Adrenal gland (tissue), 19 donors: ENCODE measurements at places on chromosomes 16 and 17. TPM values are rescaled to one million over a fixed set of nuclear protein-coding genes. Genes with fewer than 3 reads are reported as not detected.

GRCh38 chr16:86030116-86030515 is 131.2 kb downstream of the IRF8 start:
- no peak for DNase-seq

DNA sequence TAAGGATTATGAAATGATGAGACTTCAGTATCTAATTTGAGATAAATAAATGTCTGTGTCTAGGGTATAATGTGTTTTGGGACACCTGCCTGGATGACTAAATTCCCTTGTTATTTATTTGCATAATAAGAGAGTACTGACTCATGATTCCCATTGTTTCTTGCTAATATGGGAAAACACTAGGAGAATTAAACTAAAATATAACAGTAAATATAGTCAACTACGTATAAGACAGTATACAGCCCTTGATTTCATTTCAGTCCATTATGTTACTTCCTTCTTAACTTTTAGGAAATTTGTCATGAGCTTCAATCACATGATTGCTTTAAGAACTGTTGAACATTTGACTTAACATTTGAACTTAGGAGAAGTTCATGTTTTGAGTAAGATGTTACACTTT is 62.4 kb downstream of the VMP1 start:
- DNase-seq = no peak

The KRTAP9-8 gene
- total RNA-seq = not detected

The PRKCA gene
- 80.2 TPM for total RNA-seq

DNA sequence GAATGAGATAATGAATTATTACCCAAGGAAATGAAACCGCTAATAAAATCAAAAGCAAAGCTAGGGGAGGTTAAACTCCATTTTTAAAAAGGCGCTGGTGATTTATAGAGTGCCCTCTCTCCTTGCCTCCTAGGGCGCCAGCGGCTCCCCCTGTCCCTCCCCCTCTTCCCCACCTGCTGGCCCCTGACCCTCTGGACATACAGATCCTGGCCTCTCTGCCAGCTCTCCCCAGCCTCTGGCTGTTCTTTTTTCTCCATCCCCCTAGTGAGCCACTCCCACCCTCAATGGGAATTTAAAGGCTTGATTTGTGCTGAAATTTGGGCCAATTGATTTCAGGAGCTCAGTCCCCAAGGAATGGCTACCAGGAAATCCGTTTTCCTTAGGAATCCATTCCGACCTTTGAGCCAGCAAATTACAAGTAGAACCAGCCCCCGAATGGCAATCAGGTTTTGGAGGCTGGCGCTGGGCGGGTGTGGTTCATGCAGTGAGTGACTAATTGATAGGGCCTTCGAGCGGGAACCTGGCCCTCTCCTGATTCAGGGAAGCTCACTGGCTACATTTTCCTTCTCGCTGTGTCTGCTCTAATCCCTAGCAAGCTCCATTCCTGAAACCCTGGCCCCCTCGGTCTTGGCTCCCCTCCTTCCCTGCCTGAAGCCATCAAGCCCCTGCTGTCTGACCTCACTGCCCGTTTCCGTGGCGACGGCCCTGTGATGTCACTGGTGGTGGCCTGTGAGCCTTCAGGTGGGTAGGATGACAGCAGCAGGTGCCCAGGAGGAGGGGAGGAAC is 141.9 kb upstream of the SDK2 start:
- DNase-seq = no peak

The FSCN2 gene
- 0.61 TPM for total RNA-seq

DNA sequence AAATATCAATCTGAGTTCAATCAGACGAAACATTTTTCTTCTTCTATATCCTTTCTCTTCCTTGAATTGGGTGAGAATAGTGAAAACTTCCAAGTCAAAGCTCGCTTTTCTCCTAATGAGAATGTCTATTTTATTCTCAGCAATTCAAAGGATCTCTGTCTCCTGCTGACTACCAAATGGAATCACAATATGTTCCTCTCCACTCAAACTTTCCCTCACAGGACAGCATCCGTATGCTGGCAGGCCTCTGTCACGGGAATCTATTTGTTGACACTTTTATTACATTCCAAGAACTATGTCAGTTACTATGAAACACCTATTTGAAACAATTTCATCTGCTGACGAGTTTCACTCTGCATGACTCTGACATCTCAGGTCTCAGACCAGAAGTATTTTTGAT is 1196.6 kb downstream of the CDH11 start:
- DNase-seq = no peak

DNA sequence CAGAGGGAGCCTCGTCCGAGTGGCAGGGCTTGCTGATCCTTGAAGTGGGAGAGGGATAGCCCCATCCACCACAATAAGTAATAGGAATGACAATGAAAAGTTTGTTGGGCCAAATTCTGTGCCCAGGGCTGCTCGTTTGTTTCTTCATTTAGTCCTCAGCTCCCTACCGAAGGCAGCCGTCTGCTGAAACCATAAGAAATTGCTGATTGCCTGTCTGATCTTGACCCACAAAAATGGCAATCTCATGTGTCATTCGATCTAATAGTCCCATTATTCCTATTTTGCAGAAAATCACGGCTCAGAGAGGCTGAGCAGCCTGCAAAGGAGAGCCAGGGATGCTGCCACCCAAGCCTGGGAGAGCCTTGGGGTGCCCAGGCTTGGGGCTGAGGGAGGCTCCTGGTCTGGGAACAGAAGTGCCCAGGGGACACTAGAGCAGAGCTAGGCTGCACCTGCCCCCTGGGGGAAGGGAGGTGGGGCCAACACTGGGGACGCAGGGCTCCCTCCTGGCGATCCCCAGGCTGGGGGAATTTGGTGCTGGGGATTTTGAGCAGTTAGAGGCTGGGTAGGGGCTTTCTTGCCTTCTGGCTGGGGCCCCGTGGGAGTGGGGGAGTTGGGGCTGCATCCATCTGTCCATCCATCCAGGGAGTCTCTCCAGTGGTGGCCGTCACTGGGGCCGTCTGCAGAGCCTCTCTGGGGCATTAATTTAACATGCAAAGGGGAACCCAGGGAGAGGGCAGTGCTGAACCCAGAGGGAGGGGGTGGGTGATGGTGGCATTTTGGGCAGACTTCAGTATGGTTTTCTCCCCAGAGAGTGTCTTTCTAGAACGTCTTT is 53.5 kb downstream of the SOCS1 start:
- no peak for DNase-seq

GRCh38 chr17:29342158-29342765 is 47.9 kb upstream of the TAOK1 start:
- no peak for DNase-seq

GRCh38 chr17:16361874-16362273 is 8.6 kb upstream of the CENPV start:
- DNase-seq = no peak

GRCh38 chr17:79073016-79073705 is 1.5 kb upstream of the ENGASE start:
- no peak for DNase-seq

The ABI3 gene
- 2.4 TPM for total RNA-seq

- no peak for DNase-seq
These were observed 17.4 kb upstream of the BRD7 start for GRCh38 chr16:50386139-50386538.

The SULT1A2 gene
- 1.7 TPM for total RNA-seq

The ATP1B2 gene
- total RNA-seq = 32.6 TPM

GRCh38 chr16:68091380-68092261 is 6.5 kb downstream of the NFATC3 start:
- no peak for DNase-seq

DNA sequence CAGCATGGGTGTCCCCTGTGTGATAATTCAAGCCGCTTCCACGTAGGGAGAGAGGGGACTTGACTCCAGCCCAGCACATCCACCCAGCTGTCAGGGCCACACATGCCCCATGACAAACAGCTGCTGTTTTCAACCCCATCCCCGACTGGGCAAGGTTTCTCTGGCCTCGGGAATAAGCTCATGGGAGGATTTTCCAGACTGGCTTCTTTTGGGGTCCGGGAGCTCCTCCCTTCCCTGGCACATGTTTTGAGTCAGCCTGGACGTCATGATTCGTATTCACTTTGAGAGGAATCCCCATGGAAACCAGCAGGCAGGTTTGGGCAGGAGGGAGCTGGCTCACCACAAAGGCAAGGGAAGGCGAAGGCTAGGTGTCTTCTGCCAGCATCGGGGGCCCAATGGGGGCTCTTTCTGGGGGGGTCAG is 156.4 kb downstream of the CMIP start:
- DNase-seq = peak; percentile 30

The PPP1R9B gene
- total RNA-seq = 87.0 TPM

The GPR142 gene
- not detected for total RNA-seq

The P2RX1 gene
- 0.61 TPM for total RNA-seq

- DNase-seq = peak; percentile 57
These were observed 1.3 kb upstream of the TMEM92 start for GRCh38 chr17:50272711-50273653.

- DNase-seq = no peak
These were observed 41.5 kb upstream of the ABCC12 start for GRCh38 chr16:48197294-48197693.

DNA sequence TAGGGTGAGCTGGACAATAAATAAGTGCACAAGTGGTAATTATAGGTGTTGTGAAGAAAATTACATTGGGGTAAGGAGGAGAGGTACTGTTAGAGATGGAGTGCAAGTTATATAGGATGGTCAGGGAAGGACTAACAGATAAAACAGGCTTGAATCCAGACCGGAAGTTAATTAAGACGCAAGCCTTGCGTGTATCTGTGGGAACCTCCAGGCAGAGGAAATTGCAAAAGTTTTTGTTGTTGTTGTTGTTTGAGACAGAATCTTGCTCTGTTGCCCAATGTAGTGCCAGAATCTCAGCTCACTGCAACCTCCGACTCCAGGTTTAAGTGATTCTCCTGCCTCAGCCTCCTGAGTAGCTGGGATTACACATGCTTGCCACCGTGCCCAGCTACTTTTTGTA is 2.4 kb upstream of the ZNF18 start:
- no peak for DNase-seq

The SCGB1C2 gene
- total RNA-seq = not detected

The RNF222 gene
- total RNA-seq = not detected

GRCh38 chr16:82830944-82831343 is 204.2 kb downstream of the CDH13 start:
- no peak for DNase-seq

The TEKT3 gene
- 0.39 TPM for total RNA-seq

GRCh38 chr17:81398176-81398831 is 3.0 kb downstream of the BAHCC1 start:
- DNase-seq = no peak

DNA sequence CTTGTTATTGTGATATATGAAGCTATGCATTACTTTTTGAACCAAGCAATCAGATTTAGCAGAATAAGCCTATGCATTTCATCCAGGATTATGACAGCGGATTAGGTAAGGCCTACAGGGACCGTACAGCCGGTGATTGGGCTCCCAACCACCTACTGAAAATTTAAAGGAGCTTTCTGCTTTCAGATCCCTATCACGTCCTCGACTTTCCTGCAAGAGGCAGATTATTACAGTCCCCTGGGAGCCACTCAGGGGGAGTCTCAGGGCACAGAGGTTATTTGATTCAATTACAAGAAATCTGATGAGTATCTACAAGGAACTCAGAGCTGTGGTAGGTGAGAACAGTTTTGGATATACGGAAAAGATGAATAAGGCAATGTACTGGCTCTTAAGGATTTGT is 80.7 kb downstream of the HS3ST3B1 start:
- DNase-seq = no peak

GRCh38 chr17:44933824-44934744 is 13.5 kb downstream of the KIF18B start:
- DNase-seq = no peak

The OR1A2 gene
- not detected for total RNA-seq

GRCh38 chr17:50653738-50654137 is 19.1 kb downstream of the ABCC3 start:
- no peak for DNase-seq

GRCh38 chr17:73589363-73589980 is 54.8 kb downstream of the SDK2 start:
- no peak for DNase-seq

The GFAP gene
- total RNA-seq = 1.4 TPM

The CCDC144A gene
- total RNA-seq = 0.06 TPM

DNA sequence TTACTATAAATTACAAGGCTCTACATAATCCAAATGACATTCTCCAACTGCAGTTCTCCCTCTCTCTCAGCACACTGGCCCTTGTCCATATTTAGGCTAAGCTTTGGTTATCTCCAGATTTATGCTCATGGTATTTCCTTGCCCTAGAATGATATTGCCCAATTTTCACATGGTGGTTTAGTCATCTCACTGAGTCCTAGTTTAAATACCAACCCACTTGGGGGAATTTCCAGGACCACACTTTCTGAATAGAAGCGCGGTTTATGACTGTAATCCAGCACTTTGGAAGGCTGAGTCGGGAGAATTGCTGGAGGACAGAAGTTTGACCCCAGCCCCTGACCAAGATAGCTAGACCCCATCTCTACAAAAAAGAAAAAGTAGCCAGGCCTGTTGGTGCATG is 280.1 kb upstream of the MON1B start:
- no peak for DNase-seq

DNA sequence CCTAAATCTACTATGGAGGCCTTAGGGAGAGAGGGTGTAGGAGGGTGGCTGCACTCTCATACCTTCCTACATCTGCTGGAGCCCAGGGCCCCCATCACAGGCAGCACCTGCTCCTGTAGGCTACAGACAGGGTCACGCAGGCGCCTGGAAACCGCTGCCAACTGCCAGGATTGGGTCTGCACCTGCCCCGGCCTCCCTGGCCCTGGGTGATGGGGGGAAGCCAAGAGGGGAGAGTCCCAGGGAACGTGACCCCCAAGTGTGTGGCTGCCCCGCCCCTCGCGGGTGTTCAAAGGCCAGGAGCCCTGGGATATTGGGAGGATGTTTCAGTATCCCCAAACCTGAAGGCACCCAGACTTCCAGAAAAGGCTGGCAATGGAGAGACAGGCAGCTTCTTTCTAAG is 5.6 kb upstream of the TEX19 start:
- no peak for DNase-seq

- DNase-seq = no peak
These were observed 84.4 kb upstream of the XYLT1 start for GRCh38 chr16:17555176-17555575.

DNA sequence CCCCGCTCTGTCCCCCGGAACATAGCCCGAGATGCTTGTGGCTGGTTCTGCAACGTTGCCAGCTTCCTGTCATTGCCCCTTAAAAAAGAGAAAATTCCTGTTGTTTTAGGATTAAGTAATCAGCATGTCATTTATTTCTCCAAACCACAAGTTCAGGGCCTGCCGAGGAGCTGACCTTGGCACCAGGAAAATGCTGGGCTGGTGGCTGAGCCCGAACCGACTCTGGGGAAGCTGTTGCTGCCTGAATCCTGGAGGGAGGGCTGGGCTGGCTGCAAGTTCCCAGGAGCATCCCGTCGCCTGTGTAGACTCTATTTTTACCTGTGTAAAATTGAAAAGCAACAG is 130.9 kb upstream of the FOXF1 start:
- no peak for DNase-seq

GRCh38 chr17:5211458-5211857 is 19.8 kb upstream of the ZNF594 start:
- DNase-seq = no peak

- DNase-seq = no peak
These were observed 706.1 kb downstream of the WWOX start for GRCh38 chr16:78805556-78805955.

DNA sequence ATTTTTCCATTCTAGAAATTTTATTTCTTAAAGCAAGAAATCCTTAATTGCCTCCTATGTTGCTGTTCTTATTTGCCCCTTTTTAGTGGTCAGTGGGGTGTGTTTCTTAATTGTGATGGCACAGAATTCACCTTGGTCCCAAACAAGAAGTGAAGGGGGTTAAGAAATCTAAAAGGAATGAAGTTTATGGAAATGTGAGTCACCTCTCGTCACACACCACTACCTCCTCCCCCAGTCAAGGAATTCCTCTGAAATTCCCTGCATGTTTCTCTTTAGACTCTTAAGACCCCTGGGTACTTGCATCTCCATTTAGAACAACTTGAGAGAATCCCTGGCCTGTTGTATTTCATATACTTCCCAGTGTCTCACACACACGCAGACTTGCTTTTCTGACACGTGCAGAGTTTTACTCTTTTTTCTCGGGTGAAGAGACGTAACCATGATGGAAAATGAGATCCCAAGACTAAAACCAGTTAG is 247.4 kb downstream of the PRKCA start:
- no peak for DNase-seq
